ENCODE measurements at places on chromosomes 3 and 15.

- DNase-seq: peak; percentile 74
These were observed 63.7 kb downstream of the SLC30A4 start for GRCh38 chr15:45458746-45459403.

DNA sequence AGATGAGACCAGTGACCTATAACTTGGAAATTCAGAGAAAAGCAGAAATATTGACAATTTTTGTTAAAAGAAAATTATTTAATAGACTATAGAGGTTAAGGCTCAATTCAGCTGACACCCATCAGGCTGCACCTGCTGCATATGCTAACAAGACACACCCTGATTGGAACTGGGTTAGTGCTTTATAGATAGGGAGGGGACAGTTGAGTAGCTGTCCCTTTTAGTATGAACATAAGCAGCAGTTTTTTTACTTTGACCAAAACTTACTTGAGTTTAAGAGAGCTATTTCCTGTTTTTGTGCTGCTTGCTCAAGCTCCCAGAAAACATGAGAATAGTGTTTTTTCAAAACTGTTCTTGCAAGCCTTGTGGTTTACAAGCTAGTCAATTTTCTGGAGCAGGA lies 292.6 kb downstream of the LRRC3B start:
- no peak for DNase-seq

GRCh38 chr3:180229113-180229512 lies 192.4 kb upstream of the PEX5L start:
- DNase-seq: no peak

DNA sequence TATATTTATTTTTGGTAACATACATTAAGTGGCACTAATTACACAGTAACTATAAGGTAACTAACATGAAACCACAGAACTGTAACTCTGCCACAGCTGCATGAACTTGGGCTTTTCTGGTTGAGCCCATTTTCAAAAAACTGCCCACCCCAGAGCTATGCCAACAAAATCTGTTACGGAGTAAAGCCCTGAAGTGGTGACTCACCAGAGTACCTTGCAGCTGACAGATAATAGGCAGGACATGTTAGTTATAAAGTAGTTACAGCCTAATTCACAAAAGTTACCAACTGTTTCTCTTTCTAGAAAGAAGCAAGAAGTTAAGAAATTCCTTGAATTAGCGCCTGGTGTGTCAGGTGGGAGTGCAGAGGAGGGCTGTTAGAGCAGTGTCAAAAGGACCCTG lies 1.5 kb upstream of the GPX1 start:
- DNase-seq: no peak

GRCh38 chr3:128253150-128253549 lies 99.9 kb downstream of the EEFSEC start:
- no peak for DNase-seq

- DNase-seq: no peak
These were observed 116.7 kb downstream of the ERC2 start for GRCh38 chr3:56351537-56351936.

DNA sequence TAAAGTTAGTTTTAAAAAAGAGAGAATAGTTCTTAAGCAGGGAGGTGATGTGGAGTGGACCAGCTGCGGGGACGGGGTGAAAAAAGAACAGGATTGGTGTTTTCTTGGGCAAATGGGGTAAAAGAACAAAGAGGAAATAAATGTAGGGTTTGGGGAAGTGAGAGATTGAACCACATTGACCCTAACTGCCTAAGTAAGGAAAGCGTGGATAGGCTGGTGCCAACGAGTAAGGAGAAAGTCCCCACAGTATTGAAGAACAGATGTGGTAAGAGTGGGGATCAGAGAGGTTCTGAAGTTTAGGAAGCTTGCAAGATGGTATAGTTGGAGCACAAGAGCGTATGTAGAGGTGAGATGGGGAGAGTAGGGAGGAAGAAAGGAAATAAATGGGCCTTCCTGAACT lies 17.0 kb downstream of the IREB2 start:
- no peak for DNase-seq

- DNase-seq: no peak
These were observed 29.4 kb upstream of the GUCA1C start for GRCh38 chr3:108983051-108983450.

DNA sequence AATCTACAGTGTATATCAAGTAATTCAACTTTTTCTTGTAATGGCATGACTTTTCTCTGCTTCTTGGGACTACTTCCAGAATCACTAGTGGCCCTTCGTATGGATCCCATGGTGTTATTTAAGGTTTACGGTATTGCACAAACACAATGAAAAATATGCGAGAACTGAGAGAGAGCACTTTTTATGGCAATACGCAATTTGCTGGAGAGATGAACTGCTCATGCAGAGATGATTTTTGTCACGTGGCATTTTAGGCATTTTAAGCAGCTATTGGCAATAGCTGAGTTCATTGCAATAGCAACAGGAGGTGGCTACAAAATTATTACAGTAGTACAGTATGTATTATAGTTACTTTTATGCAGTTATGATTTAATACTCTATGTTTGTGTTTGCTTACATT lies 294.0 kb downstream of the UBE2E2 start:
- DNase-seq: no peak
